B cell (primary cell): ENCODE measurements at places on chromosomes 3 and 15. TPM values are rescaled to one million over a fixed set of nuclear protein-coding genes. Genes with fewer than 3 reads are reported as not detected.

DNA sequence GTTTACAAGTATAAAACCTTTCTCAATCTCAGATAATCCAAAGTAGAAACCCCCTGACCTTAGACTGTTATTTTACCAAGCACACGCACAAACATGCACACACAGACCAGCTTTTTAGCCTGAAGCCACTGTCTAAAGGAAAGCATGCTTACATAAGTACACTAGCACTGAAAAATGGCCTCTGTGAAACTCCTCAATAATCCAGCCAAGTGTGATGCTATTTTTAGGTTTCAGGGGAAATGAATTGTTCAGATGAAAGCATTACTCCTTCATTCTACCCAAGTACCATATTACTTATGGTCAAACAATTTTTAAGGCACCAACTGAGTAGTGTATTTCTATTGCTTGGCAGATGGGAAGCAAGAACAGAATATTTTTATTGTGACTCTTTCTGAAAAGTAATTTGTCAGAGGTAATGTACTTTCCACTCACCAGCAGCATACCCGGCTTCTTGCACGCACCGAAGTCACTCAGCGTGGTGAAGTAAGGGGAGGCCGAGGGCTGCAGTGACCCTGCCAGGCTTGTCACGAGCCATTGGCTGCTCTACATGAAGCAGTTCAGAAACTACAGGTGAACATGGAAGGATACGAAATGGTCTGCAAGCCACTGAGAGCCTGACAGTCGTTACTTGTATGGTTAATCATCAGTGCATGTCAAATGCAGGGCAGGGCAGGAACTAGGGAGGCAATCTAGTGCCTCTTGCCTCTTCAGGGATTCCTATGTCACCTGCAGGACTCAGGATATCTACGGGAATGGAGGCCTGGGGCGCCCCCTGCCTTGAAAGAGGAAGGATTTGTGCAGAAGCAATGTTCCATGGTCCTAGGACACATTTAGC is 106.7 kb downstream of the GABRB3 start:
- DNase-seq, result no peak

GRCh38 chr3:143363949-143364348 is 244.4 kb downstream of the CHST2 start:
- no peak for DNase-seq

The PLSCR2 gene
- 0.54 and 0.61 TPM in 2 replicates for total RNA-seq

DNA sequence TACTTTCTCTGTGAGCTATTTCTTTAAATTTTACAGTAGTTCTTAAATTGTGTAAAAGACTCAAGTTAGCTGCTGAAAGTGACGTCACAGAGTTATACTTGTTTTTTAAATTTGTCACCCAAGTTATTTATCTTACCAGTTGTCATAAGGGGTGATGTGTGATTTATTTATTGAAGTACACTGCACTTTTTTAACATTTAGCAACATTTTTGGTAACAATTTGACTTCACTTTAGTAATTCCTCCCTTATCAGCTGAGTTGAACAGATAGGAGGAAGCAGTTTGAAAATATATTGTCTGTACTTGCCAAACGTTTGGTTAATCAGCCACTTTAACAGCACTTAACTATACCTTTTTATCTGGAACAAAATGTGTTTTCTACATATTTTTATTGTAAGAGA is 3.8 kb downstream of the STT3B start:
- no peak for DNase-seq

The LOXL1 gene
- total RNA-seq, result 0.49 and 0.61 TPM in 2 replicates

DNA sequence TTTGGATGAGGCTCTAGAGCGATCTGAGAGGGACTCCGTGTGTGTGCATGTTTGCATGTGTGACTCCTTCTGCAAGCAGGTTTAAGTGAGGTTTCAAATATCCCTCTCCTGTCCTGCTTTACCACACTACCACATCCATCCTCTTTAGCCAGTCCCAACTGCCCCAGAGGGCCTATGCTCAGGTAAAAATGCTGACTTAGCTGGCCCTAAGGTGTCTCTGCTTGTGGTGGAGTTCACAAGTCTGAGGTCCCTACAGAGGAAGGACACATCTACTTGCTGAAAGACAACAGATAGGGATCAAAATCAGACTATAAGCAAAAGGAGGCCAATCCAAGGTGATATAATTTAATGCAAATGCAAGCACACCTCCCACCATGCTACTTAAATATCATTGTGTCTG is 87.2 kb downstream of the B3GNT5 start:
- no peak for DNase-seq

DNA sequence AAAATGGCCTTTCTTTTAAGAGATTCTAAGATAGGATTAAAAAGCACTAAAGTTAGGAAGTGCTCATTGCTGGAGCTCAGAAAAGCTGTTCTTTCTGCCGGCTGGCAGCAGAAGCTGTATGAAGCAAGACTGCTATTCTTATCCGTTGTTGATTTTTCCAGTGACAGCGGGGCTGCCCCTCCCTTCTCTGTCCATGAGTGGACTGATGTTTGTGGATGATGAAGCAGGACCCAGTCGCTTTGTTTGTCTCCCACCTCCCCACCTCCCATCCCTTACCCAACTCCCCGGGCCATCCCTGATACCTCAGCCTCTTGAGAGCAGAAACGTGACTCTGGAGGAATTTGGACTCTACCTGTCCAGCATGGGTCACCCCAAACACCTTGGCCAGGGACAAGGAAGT is 10.3 kb upstream of the MUSTN1 start:
- no peak for DNase-seq

The CLRN1 gene
- not detected in 2 replicates for total RNA-seq

The AP3B2 gene
- total RNA-seq, result 0.15 and 0.61 TPM in 2 replicates
